ENCODE measurements at places on chromosomes 1 and 21.

DNA sequence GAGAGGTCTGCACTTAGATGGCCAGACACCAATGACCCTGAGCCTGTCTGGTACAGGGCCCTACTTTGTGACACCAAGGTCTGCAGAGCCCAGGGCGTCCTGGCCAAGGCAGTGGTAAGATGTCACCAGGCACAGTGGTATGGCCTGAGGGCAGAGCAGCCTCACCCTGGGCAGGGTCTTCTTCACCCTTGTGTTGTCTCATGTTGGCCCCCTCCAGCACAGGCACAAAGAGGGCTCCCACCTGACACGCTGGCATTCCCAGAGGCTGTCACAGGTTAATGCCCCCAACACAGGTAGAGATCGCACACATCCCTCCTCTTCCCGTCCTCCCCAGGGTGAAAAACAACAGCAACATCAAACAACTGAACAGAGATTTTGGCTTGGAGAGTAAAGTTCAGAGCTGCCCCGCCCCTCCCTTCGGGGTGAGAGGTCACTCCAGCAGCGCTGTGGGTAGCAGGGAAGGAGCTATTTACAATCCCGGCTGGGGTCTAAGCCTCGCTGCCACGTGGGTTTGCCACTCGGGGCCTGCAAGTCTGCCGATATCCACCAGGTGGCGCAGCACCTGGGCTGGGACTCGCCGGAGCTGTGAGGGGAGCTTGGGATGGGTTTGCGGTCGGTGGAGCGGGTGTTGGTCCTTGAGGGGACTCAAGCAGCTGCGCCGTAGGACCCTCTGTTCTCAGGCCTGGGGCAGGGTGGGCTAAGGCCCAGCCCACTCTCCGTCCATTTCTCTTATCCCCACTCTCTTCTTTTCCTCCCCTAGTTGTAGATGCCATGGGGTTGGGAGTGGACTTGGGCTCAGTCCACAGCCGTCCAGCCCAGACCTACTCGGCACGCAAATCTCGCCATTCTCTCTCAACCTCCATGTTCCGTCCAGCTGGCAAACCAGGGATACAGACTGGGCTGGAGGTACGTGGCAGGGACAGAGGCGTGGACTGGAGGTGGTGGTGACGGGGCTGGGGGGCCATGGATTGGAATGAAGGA is 12.7 kb downstream of the EFNA3 start:
- peak; percentile 65 for DNase-seq

DNA sequence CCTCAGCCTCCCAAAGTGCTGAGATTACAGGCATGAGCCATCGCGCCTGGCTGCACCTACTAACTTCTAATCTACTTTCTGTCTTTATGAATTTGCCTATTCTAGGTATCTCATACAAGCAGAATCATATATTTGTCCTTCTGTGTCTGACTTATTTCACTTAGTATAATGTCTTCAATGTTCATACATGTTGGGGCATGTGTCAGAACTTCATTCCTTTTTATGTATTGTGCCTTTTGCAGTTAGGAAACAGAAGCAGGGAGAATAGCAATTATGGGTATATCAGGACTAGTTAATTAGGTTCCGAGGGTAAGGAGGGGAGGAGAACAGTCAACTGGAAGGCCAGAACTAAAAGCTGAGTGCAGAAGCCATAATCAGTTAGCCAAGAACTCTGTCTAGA is 18.0 kb upstream of the NIBAN1 start:
- DNase-seq = no peak

GRCh38 chr1:43979528-43980254 is 681 bp downstream of the B4GALT2 start:
- no peak for DNase-seq

- DNase-seq = no peak
Observed at GRCh38 chr1:77925518-77925917, 37.1 kb downstream of the NEXN start.

GRCh38 chr21:15436031-15436430 is 293.8 kb upstream of the USP25 start:
- DNase-seq = no peak

DNA sequence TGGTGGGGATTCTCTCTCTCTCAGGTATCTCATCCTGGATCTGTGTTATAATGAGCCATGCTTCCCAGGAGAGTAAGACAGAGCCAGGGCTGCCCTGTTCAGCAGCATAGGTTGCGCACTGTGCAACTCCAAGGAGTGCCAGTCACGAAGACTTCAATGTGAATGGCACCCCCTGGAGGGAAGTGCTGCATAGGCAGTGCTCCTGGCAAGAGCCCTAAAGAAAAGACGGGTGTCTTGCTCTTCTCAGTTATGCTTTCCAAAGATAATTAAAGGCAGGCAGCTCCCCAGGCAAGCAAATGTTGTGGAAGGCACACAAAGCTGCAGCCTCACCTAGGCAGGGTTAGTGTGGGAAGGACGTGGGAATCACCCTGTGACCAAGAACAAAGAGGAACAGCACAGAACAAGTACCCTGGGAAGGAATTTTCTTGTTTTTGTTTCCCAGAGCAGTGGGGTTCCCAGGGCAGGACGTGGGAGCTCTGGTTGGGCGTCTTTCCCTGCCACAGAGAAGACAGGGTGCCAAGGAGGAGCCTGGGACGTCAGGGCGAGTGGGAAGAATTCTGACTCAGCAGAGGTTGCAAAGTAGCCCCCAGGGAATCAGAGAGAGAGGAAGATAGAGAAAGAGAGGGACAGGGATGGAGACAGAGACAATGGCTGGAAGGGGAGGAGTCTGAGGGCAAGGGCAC is 120.9 kb downstream of the KCNN3 start:
- no peak for DNase-seq

DNA sequence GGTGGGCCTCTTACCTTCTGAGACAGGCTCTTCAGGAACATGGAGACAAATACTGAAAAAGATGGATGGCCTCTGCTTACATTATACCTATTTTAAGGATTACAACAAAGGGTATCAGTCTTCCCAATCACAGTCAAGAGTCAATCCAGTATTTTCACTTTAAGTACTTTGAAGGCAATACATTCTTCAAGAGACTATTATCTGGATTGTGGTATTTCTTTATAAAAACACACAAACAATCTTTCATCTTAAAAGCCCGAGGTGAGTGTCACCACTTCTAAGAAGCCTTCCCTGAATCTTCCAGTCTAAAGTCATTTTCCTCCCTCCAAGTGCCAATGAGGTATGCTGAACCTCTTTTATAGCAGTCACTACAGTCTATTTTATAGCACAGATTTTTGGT is 45.3 kb downstream of the WASF2 start:
- no peak for DNase-seq

DNA sequence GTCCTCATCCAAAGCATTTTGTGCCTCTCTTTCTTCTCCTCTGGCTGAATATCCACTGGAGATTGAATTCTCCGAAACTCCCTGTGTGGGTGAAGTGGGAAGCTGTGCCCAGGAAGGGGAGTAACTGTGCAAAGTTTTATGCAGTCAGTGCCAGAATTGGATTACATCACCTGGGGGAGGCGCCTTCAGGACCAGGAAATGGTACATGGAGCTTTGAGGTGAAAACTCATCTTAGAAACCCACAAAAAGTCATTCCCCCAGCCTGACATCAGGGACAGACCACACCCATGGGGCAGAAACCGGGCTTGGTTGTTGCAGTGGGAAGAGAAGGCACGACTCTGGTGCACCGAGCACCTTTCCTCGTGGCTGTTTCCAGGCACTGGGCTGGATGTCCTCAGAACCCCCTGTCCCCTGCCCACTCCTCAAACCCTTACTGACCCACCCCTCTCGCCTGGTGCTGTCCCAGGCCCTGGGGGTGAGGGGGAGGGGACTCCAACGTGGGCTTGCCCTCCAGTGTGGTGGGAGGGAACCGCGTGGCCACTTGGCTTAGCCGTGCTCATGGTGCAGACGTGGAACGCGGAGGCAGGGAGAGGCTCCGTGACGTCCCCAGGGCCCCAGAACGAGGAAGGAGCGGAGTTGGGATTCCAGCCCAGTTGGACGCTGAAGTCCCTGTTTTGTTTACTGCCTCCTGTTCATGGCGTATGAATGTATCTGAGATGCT is 15.7 kb downstream of the TFF3 start:
- no peak for DNase-seq

DNA sequence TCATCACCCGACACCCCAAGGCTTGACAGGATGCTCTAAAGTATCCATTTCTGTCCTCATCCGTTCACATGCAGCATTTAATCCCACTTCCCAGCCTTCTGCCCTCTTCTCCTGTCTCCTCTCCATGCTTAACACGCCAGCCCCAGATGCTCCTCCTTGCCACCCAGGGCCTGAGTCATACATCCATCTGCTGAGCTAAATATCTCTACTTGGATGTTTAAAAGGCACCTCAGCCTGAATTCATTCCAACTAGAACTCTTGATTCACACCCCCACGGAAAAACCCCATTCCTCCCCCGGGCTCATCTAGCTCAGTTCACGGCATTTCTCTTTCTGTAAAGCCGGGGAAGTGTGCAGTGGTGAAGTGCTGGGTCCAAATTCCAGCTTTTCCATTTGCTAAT is 27.7 kb downstream of the TEX35 start:
- DNase-seq = no peak

DNA sequence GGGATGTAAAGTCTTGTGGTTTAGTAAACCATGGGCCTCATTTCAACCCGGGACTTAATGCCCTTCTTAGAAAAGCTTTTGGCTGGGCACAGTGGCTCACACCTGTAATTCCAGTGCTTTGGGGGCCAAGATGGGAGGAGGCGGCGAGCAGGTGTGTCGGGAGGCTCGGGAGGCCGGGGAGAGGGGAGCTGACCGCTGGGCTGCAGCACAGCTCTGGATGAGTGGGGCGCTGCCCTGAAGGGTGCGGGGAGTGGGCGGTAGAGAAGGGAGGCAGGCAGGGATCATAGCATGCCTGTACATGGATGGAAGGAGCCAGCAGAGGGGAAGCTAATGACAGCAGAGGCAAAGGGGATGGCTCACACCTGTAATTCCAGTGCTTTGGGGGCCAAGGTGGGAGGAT is 31.0 kb downstream of the LHX4 start:
- DNase-seq = no peak

GRCh38 chr21:28480470-28480869 is 512.2 kb downstream of the LTN1 start:
- no peak for DNase-seq

- DNase-seq = no peak
Observed at GRCh38 chr1:8370046-8370881, 52.4 kb downstream of the SLC45A1 start.

GRCh38 chr1:56957931-56958330 is 7.9 kb downstream of the C8B start:
- no peak for DNase-seq

DNA sequence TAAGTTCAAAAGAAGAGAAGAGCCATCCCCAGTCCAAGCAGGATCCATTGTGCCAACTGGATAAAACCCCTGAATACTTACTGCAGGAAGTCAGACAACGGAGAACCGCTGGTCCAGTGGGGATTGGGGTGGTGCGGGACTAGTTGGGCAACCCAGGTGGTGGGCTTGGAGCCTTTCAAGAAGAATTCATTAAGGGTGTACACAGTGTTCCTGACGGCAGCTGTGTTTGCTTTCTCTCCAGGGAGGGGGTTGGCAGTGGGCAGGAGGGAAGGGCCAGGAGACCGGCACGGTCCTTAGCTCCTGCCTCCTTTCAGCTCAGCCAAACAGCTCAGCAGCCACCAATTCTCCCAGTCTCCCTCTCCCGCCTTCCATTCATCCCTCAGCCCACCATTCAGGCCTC is 7.1 kb upstream of the CDK18 start:
- no peak for DNase-seq

DNA sequence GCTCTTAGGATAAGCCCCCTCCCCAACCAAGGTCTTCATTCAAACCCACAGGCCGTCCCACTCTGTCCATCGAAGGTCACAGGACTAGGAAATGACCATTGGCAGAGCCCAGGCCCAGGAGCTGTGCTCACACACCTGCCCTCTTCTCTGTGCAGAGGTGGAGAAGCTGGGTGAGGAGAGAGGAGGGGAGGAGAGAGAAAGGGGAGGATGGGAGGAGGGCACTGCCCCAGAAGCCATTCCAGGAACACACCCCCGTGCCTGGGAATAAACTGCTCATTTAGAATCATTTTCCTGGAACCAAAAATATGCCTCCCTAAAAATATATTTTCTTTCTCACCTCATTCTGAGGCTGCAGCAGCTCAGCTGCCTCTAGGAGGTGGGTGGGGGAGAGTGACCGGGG is 6.4 kb upstream of the SDC3 start:
- no peak for DNase-seq

DNA sequence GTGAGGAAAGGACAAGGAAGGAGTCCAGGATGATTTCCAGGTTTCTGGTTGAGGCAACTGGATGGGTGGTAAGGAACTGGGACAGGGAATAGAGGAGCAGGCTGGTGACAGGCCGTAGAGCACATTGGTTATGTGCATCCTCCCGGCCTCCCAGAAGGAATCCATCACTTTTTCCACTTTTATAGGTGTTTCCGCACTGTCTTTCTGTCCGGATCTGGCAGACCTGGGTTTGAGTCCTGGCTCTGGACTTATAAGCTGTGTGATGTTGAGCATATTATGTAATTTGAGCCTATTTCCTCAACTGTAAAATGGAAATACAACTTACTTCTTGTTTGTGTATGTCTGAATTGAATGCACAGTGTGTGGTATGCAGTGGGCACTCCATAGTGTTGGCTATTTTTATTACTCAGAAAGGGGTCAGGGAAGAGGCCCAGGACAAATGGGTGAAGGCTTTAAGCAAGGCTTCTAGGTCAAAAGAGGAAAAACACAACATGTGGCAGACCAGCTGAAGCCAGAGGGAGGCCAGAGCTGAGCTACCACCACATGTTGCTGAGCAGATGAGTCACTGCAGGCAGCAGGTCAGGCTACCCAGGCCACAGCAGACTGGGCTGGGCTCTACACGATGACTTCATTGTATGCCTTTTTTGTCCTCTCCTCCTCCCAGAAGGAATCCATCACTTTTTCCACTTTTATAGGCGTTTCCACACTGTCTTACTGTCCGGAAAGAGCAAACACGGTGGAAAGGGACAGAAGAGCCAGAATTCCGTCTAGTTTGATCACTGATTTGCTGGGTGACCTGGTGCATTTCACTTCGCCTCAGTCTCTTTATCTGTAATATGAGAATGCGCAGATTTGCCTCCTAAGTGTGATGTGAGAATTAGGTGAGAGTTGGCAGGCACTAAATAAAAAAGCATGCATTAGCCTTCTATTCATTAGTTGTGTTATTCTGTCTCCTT is 791 bp upstream of the MAST2 start:
- DNase-seq = no peak

- no peak for DNase-seq
Observed at GRCh38 chr1:231971397-231972110, 345.0 kb downstream of the DISC1 start.

DNA sequence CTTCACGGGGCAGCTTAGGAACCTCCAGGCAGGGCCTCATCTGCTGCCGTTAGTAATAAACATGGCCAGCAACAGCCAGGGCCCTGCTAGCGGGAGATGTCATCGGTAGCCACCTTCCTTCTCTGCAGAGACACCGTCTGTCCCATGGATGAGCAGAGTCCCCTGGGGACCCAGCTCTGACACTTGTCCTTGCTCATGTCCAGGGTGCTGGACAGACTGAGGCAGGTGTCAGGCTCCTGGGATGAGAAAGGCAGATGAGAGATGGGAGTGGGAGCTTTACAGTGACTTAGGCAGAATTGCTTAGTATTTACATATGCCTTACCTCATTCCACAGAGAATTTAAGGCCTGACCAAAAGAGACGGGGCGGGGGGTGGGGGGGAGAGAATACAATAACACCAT is 25.0 kb downstream of the CAPN2 start:
- no peak for DNase-seq

- no peak for DNase-seq
Observed at GRCh38 chr1:53557369-53557768, 98.2 kb downstream of the DMRTB1 start.

Measured in stimulated activated CD8-positive, alpha-beta memory T cell treated with anti-CD3 and anti-CD28 coated beads, Interleukin-4, amount 100 ng/mL, for 1 hour (primary cell).